Activated T-cell treated with anti-CD3 and anti-CD28 coated beads, Interleukin-2, amount 50 U/mL, for 48 hours (primary cell): ENCODE measurements at places on chromosomes 11 and 22.
A peak's percentile ranks its signal among the peaks of the same experiment; 100 is the strongest.

DNA sequence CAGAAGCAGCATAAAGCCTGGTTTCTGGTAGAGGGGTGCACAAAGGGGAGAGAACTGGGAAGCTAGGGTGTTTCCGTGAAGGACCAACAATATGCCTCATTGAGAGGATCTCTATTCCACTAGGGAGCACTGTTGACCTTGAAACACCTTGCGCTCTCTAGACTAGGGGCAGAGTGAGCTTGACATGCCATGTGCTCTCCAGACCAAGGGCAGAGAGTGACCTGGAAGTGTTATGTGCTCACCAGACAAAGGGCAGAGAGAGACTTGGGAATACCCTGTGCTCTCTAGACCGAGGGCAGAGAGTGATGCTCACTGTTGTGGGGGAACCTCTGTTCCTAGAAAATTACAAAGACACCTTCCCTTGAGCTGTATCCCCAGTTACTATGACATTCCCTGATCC lies 15.2 kb upstream of the EI24 start:
- DNase-seq, result no peak

DNA sequence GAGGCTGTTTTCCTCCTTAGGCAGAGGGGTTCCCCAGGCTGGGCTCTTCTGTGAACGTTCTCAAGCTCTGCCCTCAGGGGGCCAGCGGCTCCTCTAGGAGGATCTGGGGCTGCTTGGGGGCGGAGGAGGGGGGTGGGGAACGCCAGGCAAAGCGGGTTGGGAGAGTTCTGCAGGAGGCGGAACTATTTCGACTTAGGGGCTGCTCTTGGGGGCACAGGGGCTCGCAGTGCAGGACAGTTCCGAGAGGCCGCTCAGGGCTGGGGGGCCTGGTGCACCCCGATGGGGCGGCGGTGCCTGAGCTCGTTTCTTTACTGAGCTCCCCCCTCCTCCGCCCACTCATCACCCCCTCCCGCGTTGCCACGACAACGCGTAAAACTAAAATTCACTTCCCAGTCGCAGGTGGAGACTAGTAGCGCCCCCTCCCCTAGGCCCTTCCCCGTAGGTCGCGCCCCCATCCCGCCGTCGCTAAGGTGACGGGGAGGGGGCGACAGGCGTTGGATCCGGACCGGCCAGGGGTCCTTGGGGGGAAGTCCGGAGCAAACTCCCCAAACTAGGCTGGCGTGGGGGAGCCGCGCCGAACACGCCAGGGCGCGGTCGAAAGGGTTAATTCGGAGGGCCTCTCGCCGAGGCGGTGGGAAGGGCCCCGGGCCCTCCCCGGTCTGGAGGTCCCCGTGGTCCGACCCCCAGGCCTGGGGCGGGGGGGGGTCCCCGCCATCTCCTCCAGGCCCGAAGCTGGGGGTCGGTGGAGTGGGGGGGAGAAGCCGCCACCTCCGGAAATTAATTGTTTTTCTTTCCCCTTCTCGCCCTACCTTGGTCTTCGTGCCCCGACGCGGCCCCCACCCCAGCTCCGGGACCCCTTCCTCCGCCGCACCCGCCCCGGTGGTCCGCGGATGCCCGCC lies 857 bp downstream of the SHANK3 start:
- DNase-seq, result no peak

- DNase-seq, result no peak
Measured at GRCh38 chr11:34006876-34007275, 44.7 kb upstream of the CAPRIN1 start.

GRCh38 chr11:18222814-18223421 lies 13.7 kb downstream of the SAA4 start:
- no peak for DNase-seq

GRCh38 chr22:39070186-39070585 lies 6.9 kb upstream of the APOBEC3G start:
- no peak for DNase-seq

DNA sequence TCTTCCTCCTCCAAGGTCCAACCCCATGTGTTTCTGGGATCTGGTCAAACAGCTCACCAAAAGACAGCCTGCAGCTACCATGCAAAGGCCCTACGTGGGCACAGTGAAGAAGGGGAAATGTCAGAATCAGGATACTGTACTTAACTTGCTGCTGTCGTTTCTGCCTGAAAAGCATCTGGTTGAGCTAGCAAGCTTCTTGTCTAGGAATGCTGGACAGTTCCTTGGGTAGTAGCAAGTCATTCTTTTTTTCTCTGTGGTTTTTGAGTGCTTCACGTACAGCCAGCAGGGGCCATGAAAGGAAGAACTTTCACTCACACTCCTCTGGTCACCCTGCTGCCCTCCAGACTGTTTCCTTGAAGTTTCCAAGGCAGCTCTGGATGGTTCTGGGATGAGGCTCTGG lies 24.7 kb downstream of the RCOR2 start:
- no peak for DNase-seq

DNA sequence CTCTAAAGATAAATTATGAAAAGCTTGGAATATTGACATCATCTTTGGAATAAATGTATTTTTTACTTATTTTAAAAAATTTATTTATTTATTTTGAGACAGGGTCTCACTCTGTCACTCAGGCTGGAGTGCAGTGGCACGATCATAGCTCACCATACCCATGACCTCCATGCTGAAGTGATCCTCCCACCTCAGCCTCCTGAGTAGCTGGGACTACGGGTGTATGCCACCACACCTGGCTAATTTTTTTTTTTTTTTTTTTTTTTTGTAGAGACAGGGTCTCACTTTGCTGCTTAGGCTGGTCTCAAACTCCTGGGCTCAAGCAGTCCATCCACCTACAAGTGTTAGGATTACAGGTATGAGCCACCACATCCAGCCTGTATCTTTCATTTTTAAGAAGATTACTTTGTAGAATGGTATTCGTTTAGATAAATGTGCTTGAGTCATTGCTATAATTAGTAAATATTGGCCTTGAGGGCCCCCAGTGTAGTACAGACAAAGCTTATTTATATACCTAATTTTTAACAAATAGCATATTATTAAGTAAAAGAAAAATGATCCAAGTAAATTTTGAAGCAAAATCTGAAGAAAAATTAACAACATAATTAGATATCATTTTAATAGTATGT lies 8.5 kb downstream of the SWAP70 start:
- DNase-seq, result no peak

DNA sequence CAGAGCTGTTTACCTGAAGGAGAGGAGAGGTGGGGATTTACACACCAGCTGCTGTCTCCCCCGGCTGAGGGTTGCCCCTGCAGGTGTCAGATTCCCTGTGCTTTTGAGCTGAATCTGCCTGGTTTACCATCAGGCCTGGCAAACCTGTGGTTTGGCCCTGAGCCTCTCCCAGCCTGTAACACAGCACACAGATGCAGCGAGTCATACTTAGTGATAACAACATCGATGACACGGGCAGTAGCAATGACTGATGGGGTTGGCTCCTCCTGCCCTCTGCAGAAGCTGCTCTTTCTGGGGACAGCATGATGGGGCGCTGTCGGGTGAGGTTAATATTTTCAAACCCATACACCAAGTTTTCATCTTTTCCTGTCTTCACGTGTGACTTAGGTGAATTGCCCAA lies 380.0 kb upstream of the B3GAT1 start:
- no peak for DNase-seq

GRCh38 chr11:65806979-65807378 lies 20.1 kb downstream of the OVOL1 start:
- no peak for DNase-seq

DNA sequence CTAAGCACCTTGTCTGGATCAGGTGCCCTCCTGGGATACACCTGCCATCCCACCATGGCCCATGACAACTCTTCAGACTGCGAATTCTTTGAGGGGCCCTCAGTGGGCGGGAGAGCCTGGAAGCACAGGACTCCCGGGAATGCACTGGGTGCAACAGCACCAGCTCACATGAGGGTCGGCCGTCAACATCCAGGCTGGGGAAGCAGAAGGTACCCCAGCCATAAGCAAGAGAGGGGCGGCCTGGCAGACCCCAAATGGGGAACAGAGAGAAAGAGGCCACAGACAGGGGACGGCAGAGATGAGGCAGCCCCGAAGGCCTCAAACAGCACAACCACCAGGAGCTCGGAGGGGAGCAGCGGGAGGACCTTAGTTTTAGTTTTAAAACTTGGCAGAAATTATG lies 94.4 kb downstream of the PHF21B start:
- DNase-seq, result no peak

GRCh38 chr22:23178512-23179254 lies 1.6 kb upstream of the BCR start:
- peak; percentile 69 for DNase-seq

DNA sequence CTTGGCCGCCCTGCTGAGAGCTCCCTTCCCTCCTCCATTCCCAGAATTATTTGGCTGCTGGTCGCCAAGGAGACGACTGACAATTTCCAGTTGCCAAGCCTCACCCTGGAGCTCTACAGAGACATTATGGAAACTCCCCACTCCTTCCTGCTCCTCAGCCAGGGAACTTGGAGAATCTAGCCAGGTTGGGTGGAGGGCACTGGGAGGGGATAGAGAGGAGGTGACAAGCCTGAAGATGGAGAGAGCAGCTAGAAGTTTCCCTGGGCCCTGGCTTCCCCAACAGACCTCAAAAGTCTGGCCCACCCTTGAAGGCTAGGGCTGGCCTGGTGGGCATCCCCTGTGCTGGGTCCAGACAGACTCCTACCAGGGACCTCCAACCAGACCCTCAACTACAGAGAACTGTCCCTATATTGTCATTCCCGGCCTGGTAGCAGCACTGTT lies 6.7 kb upstream of the VSIG10L2 start:
- no peak for DNase-seq

GRCh38 chr11:110621826-110622225 lies 90.4 kb downstream of the ARHGAP20 start:
- no peak for DNase-seq

DNA sequence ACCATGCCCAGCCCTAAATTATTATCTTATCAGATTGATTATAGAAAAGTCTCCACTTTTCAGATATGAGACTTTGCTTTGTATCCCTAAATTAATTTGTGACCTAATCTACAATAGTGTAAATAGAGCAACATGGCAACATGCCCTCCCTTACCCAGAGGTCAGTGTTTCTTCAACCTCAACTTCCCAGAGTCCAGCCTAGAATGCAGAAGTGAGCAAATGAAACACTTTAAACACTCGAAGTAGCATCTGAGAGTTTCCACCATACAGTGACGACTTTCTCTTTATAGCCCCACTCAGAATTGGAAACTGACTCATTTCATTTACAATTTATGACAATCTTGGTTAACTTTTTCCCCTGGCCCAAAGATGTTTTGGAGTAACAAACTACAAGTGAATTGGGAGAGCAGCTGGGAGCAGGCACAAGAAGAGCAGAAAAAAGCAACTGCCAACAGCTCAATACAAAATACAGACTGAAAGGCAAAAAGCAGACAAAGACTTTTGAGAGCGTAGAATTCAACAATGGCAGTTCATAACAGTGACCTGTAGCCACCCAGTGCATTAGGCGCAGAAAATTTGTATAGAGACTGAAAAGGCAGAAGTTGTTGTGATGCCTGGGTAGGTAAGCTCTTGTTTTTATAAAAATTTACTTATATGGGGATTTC lies 10.1 kb upstream of the BLID start:
- DNase-seq, result no peak

DNA sequence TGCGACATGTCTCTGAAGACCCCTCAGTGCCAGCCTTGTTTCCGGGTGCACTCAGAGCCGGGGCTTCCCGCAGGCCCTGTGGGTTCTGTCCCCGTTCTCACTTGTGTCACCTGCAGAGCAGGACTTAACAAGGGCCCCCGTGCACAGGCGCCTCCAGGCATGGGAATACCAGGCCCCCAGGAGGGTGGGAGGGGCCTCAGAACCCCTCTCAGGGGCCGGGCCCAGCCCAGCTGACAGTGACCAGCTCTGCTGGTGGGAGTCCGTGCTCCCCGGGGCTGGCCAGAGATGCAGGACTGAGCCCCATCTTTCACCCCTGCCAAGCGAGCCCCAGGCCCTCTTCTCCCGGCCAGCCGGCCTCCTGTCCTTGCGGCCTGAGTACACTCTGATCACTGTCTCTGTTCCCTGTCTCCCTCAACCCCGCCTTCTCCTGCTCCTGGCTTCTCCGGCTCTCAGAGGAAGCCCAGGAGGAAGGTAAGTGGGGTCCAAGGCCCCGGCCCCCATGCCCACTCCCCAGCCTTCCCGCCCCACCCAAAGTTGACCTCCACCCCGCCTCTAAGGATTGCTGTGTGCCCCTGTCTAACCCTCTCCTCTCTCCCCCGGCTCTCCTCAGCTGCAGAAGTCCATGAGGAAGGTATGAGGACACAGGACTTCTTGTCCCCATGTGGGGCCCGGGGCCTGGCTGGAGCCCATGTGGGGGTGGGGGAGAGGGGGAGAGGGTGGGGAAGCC lies 5.3 kb downstream of the TNNT3 start:
- no peak for DNase-seq

DNA sequence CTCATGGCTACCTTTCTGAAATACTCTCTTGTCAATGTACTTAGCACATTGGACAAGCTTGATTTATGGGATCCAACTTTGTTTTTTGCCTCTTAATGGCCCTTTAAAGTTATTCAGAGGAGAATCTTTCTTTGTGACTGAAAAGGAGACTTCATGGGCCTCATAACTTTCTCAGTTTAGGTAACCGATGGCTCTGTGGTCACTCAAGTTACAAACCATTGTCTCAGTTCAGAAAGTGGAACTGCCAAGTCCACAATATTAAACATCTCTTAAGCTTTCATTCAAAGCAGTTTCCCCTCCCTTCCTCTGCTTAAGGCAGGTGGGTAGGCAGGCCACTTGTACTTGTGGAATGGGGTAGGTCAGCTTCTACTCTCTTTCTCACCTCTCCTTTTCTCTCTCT lies 12.3 kb upstream of the ARL14EP start:
- no peak for DNase-seq

- DNase-seq, result no peak
Measured at GRCh38 chr11:34349882-34350281, 7.9 kb downstream of the ABTB2 start.

- DNase-seq, result no peak
Measured at GRCh38 chr11:121033635-121034034, 9.7 kb downstream of the TBCEL start.

DNA sequence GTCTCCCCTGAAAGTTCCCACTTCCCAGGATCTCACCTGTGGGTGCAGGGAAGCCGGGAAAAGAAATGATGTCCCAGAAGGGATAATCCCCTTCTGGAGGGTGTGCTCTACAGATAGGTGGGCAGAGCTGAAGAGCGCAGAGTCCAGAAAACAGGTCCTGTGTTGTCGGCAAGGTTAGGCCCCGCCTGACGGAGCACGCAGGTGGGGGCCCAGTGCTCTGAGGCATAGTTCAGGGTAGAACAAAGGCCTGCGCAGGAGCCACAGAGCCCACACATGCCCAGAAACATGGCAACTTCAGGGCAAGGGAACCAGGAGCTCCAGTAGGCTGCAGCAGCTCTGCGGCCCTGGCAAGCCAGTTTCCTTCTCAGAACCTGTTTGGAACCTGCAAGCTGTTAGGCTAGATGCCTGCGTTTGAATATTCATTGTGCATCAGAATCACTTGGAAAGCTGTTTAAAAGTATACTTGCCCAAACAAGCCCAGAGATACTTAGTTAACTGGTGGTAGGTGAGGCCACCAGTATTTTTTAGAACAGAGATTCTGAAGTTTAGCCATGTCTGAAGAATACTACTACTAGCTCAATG lies 386.6 kb downstream of the BUD13 start:
- DNase-seq, result no peak

DNA sequence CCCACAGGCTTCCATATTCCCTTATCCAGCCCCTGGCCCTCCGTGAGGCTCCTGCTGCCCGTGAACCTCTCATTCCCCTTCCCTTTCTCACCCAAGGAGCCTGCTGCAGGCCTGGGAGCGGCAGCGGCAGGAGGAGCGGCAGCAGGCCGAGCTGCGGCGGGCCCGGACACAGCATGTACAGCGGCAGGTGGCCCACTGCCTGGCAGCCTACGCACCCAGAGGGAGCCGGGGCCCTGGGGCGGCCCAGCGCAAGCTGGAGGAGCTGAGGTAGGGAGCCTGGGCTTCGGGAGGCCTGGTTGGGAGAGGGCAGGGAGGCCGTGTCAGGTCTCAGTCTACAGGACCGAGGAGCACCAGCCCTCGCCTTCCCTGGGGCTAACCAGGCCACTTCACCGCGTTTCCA lies 8.1 kb upstream of the SART1 start:
- DNase-seq, result no peak
